ENCODE measurements at places on chromosomes 2 and 18. TPM values are rescaled to one million over a fixed set of nuclear protein-coding genes. Genes with fewer than 3 reads are reported as not detected.

Gene GAD1
- polyA plus RNA-seq = not detected

Gene TRIM43
- not detected for polyA plus RNA-seq

Gene MFF
- 161 TPM for polyA plus RNA-seq

Gene GPR35
- polyA plus RNA-seq = 0.21 TPM

Gene GAL3ST2
- not detected for polyA plus RNA-seq

DNA sequence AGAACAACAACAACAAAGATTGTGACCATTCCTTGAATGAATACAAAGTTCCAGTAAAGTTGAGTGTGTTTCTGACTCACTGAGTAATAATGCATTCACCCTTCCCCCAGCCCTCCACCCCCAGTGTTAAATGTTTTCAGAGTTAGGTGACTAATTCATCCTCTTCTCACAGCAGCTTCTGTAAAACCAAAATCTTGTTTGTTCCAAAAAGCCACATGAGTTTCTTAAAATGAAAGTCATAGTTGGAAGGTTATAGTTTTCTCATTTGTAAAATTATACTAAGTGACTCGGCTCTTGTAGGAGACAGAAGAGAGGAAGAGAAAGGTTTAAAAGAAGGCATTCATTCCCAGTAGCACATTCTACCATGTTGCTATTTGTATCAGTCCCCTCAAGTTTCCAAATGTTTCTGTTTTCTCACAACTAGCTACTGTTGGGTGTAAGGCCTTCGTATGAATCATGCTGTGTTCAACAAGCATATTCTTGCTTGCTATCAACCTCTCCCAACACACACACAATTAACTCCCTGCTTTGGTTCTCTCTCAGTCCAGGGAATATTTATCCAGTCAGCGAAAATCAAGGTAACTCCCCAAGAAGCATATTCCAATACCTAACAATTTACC lies 75.3 kb downstream of the MBD2 start:
- DNase-seq = peak; percentile 14

DNA sequence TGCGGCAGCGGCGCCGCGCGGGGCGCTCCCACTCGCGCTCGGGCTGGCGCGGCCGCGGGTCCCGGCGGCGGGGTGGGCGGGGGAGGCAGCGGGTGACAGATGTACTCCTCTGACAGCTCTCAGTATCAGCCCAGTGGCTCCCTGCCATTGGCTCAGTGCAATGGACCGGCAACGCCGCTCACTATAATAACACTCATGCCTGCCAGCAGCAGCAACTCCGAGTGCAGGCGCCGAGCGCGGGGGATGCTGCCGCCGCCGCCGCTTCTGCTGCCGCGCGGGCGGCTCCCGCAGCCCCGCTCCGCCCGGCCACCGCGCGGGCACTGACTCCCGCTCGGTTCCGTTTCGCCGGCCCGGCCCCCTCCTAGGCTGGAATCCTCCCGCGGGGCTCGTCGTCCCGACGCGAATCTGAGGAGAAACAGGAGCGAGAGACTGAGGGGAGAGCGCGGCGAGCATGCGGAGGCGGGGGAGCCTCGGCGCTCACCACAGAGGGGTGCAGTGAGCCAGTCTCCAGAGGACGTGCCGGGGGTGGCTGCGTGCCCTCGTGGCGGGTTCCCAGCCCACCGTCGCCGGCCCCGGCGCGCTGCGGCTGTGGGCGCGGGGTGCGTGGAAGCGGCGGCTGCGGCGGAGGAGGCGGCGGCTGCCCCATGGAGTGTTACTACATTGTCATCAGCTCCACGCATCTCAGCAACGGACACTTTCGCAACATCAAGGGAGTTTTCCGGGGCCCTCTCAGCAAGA lies at the start of gene ZNF804A:
Gene ZNF804A (plus strand): TSS at position 214 of the 738 bp plus-strand sequence. CDS start 431 bp downstream, at position 645.
- DNase-seq = peak; percentile 55

DNA sequence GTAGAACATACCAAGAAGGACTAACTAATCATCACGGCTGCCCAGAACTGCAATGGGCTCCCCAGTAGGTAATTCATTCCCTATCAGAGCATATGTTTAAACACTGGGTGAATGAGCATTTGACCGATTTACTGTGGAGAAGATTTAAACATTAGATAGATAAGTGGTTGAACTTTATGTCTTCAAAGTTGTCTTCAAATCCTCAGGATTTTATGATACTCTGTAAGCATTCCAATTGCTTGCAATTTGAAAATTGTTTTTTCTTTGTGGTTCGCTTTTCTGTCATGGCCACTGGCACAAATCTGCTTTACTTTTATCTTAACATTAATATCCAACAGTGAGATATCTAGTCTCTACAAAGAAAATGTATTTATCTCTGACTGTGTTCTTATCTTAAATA lies 37.7 kb upstream of the MMADHC start:
- DNase-seq = no peak

- no peak for DNase-seq
Measured at GRCh38 chr2:88828397-88829137, 137.1 kb downstream of the RPIA start.

DNA sequence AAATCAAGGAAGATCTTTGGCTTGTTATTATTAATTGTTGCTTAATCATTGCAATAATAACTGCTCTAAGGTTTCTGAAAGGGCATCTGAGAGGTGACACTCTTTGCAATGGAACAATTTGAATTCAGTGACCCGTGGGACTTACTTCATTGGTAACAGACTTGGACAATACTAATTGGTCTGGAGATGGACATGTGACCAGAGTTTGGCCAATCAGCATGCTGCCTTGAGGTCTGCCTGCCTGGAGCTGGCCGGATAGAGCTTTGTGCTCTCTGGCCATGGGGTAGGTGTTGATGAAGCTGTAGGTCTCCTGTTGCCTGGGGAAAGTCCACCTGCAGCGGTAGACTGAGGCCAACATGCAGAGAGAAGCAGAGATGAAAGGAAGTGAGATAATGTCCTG lies 24.0 kb upstream of the VPS4B start:
- DNase-seq = no peak

- DNase-seq = no peak
Measured at GRCh38 chr2:26511466-26511865, 33.5 kb upstream of the OTOF start.

DNA sequence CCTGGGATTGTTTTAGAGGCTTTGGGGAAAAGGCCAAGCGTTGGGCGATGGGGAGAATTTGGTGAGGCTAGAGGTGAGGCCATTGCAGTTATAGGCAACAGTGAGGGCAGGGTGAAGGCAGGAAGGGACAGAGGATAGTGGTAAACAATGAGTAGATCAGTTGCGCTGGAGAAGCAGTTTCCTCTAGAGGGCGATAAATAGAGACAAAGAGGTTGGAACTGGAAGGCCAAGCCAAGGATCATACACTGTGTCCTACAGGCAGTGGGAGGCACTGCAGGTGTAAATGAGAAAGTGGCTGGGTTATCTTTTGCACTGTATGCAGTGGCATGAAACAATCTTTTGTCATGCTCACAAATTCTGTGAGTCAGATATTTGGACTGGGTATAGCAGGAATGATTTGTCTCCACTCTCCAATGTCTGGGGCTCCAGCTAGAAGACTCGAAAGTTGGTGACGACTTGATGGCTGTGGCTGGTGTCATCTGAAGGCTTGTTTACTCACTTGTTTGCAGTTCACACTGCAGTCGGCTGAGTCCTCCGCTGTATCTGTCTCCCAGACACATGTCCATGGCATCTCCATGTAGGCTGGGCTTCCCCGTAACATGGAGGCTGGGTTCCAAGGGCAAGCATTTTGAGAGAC lies 82.1 kb downstream of the TNP1 start:
- DNase-seq = peak; percentile 96

DNA sequence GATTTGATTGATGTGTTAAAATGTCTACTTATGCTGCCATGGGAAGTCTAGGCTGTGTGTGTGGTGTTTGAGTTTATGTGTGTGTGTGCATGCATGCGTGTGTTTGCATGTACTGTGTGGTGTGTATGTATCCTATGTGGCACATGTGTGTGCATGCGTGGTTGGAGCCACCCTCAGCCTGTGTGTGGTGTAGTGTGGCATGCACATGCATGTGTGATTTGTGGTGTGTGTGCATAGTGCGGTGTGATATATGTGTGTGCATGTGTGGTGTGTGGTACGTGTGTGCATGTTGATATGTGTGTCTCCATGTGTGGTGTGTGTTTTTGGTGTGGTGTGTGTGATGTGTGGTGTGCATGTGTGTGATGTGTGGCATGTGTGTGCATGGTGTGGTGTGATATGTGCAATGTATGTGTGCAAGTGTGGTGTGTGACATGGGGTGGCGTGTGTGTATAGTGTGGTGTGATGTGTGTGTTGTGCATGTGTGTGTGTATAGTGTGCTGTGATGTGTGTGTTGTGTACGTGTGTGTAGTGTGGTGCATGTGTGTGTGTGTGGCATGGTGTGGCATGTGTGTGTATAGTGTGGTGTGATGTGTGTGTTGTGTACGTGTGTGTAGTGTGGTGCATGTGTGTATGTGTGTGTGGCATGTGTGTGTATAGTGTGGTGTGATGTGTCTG lies 66.6 kb upstream of the HDAC4 start:
- no peak for DNase-seq

DNA sequence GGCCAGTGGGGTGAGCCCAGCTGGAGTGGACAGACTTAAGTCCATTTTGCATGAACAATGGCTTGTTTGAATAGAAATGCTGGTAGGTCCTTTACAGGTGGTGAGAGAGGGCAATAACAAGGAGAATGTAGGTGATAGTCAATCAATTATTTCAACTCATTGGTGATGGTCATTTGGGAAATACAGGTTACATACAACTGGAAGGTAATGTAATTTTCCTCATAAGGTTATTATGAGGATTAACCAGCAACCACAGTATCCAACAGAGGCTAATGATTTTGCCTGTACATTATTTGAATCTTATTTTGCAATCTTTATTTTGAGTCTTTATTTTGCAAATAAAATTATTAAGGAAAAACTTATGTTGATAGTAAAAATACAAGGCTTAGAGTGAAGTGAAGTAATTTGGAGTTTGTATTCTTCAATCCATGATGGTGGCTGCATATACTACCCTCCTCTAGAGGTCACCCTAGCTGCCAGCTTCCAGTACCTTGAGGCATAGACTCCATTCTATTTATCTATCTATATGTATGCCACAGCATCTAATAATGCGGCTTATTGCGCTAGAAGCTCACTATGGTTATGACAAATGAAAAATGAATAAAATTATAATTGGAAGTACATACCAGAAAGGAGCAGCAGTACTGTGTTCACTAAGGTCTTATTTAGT lies 20.5 kb upstream of the HNMT start:
- DNase-seq = peak; percentile 9

DNA sequence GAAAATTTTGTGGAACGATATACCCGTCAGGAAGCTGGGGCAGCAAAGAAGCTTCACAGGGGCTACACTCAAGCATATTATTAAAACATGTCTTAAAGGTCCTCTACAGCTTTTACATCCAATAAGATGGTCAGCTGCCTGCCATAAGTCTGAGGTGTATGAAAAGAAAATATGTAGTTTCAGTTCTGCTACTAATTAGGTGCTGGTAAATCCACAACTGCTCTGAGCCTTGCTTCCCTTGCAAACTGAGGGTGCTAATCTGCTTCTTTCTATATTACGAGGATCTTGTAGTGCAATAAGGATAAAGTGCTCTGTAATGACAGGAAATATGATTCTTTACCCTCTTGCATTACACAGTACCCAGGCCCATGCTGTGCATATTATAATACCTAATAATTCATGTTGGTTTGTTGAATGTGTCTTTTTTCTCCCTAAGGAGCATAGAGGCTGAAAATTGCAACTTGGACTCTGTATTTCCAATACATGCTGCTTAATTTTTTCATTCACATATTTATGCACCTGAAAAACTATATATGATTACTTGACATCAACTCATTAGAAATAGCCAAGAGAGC lies 14.5 kb upstream of the SLC8A1 start:
- no peak for DNase-seq

DNA sequence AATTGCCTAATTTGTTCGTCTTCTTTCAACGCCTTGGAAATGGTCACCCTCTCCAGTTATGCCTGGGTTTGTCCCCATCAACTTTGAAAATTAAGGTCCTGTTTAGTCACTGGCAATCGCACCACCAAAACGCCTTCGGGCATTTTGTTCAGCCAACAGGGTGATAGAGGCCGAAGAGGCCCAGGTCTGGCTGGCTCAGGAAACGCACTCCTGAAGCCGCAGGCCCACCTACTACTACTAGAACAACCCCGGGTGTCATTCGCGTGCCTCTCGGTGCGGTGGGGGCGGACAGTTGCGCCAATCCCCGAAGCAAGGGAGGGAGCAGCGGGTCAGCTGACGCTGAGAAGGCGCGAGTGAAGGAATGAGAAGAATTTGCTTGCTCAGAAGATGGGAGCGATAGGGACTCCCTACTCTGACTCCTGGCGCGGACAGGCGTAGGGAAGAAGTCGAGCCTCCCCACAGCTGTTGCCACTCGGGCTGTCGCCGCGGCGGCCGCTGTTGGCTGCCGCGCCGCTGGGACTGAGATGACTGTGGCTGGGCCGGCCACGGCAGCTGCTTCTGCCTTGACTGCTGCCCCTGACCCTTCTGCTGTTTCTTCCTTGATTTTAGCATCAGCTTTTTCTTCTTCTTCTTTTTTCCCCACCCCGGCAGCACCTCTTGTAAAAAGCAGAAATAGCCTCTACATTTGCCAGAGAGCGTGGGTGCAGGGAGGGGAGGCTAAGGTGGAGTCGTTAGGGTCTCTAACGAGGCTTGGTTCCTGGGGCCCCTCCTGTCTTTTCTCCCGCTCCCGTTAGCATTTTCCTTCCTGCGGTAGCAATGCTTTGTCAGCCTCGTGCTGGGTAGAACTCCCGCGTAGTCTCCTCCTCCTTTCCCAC lies 387.6 kb downstream of the FIGN start:
- DNase-seq = peak; percentile 95

DNA sequence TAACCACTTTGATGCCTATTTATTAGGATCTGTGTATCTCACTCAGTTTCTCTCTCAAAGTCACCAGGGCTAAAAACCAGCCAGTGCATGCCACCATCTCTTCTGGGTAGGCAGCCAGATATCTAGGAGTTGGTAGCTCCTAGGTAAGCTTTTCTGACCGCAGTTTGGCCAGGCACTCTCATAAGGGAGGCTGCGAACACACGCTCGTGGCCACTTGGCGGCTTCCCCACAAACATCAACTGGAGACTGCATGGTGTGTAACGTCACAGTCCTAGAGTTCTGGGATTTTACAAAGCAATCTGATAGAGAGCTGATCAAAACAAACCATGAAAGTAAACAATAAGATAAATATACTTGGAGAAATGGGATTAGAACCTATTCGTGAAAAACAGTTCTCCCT lies 424.3 kb upstream of the ACVR2A start:
- peak; percentile 37 for DNase-seq
